Epithelial cell of prostate (primary cell): ENCODE measurements at places on chromosomes 13 and 19.

- no peak for DNase-seq
Observed at GRCh38 chr19:7356899-7357627, 8.3 kb downstream of the ARHGEF18 start.

DNA sequence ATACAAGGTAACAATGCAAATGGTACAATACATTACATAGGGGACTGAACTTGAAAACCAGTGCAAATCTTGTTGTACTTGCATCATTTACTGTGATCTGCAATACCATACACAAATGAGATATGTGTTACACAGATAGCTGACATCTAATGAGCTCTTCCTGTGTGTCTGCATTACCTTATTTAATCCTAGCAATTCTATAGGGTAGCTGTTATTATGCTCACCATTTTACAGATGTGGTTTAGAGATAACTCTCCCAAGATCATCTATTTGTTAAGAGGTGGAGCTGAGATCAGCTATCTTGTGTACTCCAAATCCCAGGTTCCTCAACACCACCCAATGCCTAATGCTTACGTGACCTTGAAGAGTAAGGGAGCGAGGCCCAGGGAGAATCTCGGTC, 21.4 kb upstream of the SERP2 start:
- no peak for DNase-seq

GRCh38 chr19:50321831-50322230, 7.3 kb downstream of the KCNC3 start:
- no peak for DNase-seq

DNA sequence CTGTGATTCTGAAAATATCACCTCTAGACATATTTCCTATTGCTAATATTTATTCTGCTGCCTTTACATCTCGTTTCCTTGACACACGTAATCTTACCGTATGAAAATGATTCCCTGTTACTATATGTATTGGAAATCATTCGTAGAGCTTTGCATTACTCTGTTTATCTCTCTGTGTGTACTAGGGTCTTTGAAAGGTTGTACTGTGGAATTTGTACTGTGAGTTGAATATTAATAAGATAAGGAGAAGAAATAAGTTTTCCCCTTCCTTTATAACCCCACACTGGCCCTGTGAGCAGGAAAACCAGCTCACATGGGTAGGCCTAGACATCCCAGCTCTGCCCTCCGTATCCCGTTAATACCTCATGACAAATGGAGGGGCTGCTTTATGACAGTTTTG, 354.9 kb downstream of the KLF5 start:
- DNase-seq: no peak

GRCh38 chr13:113602291-113602988, 17.9 kb downstream of the TFDP1 start:
- DNase-seq: no peak

- no peak for DNase-seq
Observed at GRCh38 chr13:51096131-51096530, 14.9 kb downstream of the C13orf42 start.

DNA sequence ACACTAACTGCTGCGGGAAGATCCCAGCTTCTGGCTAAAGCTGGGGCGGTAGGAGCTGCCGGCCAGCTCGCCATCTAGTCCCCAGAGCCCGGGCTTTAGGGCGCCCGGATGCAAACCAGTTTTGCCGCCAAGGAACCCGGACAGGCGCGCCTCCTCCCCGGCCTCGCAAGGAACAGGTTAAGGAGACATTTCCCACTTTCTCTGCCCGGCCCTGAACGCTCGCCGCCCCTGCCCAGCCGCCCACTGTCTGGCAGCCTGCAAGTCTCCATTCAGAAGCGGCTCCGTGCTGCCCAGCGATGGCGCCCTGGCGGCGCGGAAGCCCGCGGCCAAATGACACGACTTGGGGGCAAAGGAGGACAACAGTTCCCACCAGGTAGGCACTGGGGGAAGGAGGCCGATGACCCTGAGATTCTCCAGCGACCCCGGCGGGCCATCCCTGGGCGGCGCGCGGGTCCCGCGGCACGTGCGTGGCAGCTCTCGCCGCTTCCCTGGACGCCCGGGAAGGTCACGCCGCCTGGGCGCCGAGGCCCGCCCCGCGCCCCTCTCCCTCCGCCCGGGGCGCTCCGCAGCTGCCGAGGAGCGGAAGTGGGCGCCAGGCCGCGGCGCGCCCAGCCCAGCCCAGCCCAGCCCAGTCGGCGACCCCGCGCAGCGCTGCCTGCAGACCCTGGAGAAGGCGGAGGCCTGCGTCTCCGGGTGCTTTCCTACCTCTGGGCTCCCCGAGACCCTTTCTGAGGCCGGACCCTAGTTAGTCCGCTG, 42.2 kb upstream of the HNRNPA1L2 start:
- no peak for DNase-seq

- no peak for DNase-seq
Observed at GRCh38 chr13:49690133-49690994, 922 bp downstream of the EBPL start.

- no peak for DNase-seq
Observed at GRCh38 chr13:42707048-42707447, 74.3 kb upstream of the FAM216B start.

GRCh38 chr19:51097166-51097738, 11.0 kb downstream of the CTU1 start:
- DNase-seq: peak; percentile 66

DNA sequence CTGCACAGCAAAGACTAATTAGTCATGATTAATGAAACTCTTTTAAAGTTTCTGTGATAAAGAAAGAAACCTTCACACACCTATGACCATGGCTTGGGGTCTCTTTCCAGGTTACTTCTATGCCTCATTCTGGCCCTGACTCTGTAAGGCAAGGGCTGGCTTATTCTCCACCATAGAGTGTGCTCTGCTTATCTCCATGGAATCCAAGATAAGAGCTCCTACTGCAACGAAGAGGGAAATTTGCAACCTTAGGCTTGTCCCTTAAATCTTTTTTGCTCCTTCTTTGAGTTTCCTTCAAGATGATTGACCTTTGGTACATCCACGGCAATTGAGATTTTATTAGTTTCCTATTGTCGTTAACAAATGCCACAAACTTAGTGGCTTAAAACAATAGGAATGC, 239.9 kb downstream of the SPRY2 start:
- DNase-seq: no peak

DNA sequence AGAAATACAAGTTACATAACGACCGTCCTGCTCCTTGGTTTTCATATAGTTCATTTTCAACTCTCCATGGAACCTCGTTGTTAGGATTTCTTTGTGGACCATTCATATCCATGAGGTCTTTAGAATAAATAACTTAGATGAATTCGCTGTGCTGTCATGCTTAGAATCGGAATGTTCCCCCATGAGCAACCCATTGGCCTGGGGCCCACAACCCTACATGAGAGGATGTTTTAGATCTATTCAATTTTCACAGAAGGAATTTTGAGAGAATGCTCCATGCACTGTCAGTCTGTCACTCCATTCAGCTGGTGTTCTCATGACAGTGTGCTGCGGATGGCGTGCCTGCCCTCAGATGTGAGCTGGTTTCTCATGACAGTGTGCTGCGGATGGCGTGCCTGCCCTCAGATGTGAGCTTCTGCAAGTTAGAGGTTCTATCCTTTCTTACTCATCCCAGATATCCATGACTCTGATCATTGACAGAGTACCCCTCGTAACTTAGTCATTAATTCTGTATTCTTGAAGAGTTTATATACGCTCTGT, 1193.1 kb downstream of the EFNB2 start:
- no peak for DNase-seq

- DNase-seq: no peak
Observed at GRCh38 chr19:52237771-52238400, 31.5 kb upstream of the ZNF766 start.

DNA sequence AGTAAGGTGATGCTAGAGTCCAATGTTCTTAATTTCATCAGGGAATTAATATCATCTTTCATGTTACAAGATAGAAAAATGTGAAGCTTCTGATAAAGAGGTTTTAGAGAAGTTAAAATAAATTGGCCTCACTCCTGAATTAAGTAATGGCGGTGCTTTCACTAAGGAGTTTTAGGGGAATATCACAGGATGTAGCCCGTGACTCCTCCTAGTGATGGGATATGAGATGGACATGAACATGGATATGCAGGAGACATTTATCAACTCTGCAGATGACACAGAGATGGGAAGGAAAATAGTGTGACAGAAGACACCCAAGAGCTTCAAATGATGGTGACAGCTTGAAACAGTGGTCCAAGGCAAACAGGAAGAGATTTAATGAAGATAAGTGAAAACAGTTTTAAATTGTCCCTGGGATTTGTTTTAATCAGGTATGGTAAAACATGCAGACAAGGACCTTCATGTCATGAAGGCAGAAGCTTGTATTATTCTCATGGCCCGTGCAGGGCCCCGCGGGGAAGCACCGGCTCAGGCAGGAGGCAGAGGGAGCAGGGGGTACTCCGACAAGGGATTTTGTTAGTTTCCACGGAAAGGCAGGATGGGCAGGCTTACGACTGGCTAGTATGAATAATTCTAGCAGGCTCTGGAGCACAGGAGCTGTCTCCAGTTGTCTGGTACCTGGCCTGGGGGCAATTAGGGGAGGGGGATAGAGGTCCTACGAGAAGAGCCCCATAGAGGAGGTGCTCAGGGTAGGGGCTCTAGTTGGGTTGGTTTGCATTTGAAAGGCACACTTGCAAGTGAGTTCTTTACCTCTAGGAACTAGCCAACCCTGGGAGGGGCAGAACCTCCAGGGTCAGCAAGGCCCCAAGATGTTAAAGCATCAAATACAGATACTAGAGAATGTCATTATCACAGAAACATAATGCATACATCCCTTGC, 38.7 kb upstream of the FARP1 start:
- no peak for DNase-seq

- no peak for DNase-seq
Observed at GRCh38 chr19:15149737-15150136, 42.5 kb downstream of the SYDE1 start.

DNA sequence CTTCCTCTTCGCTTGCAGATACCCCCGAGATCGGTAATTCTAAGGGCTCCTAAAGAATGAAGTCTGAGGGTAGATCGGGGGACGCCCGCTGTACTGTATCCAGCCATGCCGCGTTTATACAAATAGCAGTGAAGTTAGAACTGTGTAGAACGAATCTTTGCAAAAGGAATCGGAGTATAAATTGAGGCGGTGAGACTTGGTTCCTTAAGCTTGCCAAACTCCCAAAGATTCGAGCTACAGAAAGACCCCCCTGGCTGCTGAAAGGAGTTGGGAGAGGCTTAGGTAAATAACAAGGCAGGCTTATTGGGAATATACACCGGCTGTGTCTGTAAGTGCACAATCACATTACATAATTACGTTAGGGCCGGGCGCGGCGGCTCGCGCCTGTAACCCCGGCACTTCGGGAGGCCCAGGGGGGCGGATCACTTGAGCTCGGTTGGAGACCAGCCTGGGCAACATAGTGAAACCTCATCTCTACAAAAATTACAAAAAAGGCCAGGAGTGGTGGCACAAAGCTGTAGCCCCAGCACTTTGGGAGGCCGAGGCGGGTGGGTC, 12.2 kb downstream of the TMEM160 start:
- no peak for DNase-seq

DNA sequence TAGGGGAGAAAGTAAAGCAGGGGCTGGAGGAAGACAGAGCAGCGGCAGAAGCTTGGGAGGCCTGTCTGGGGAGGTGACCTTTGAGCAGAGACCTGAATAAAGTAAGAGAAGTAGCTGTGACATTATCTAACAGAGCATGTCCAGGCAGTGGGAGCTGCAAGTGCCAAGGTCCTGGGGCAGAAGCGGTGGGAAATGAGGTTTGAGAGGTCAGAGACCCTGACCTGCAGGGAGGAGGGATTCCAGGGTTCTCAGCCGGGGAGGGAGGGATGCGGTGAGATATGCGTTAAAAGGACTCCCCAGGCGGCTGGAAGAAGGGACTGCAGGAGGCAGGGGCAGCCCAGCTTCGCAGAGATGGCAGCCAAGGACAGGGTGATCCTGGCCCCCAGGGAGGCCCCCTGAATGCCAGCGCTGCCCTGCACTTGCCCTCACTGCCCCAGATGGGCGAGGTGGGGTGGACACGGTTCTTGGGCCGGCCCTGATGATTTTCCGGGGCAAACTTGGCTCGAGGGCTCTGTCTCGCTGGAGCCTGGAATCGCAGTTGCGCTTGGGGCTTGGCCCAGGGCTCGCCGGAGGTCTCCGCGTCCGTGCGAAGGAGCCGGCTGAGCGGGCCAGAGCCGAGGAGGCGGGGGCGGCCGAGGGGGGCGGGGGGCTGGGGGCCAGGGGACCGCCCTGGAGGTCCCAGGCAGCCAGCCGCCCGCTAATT, 3.2 kb downstream of the CRLF1 start:
- DNase-seq: no peak

DNA sequence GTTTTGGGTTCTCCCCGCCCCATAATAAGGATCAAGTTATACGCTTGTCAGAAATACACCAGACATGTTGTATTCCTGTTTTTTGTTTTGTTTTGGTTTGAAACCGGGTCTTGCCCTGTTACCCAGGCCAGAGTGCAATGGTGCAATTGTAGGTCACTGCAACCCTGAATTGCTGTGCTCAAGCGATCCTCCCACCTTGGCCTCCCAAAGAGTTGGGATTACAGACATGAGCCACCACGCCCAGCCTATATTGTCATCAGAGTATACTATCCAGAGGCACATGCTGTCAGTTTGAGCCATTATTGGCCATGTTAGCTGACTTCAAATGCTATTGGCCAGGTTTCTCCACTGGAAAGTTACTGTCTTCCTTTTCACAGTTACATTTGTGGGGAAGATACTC, 9.8 kb downstream of the SAFB start:
- DNase-seq: no peak

GRCh38 chr19:2478278-2478755, 2.4 kb downstream of the GADD45B start:
- DNase-seq: peak; percentile 59

GRCh38 chr13:98478189-98479129, 98.4 kb downstream of the STK24 start:
- no peak for DNase-seq

DNA sequence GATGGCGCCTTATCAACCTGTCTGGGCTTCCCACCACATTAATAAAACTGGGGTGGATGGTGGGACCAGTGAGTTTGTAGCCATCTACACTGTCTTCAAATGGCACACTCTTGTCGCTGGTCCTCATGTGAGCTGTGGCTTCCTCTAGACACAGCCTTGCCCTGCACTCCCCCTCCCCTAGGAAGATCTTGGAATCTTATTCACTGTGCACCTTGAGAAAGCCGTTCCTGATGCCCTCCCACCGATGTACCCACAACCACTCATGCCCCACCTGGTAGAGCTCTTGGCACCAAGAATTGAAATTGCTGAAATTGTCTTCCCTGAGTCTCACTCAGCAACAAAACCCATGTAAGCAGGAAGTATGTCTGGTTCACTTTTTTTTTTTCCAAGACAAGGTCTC, 146.0 kb downstream of the PTPRS start:
- no peak for DNase-seq

DNA sequence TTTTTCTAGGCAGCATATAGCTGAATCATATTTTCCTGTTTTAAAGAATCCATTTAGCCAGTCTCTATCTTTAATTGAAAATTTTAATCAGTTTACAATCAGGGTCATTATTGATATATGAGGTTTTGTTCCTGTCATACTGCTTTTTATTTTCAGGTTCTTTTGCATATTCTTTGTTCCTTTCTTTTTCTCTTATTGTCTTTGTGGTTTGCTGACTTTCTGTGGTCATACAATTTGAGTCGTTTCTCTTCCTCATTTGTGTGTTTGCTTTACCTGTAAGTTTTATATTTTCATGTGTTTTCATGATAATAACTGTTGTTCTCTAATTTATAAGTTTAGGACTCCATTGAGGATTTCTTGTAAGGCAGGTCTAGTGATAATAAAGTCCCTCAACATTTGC, 812.6 kb downstream of the DACH1 start:
- DNase-seq: no peak
